ENCODE measurements at places on chromosomes 2 and 18. TPM values are rescaled to one million over a fixed set of nuclear protein-coding genes. Genes with fewer than 3 reads are reported as not detected.

KCNK3 gene
- total RNA-seq = under 0.01 TPM

HOXD13 gene
- not detected for total RNA-seq

CENPA gene
- total RNA-seq = 1.6 TPM

NAT8 gene
- not detected for total RNA-seq

GALM gene
- 15.5 TPM for total RNA-seq

XIRP2 gene
- total RNA-seq = 0.18 TPM

CNRIP1 gene
- total RNA-seq = 24.1 TPM

OR6B2 gene
- not detected for total RNA-seq

FAM237A gene
- total RNA-seq = not detected

MTERF4 gene
- total RNA-seq = 26.4 TPM

TSPYL6 gene
- not detected for total RNA-seq

VWC2L gene
- not detected for total RNA-seq

COL6A3 gene
- 1,547 TPM for total RNA-seq

BIRC6 gene
- total RNA-seq = 46.8 TPM

RUFY4 gene
- total RNA-seq = not detected

LPIN2 gene
- total RNA-seq = 21.7 TPM

DCC gene
- total RNA-seq = 0.36 TPM

All from cardiac atrium fibroblast (primary cell).